ENCODE measurements at places on chromosomes 16 and 17. TPM values are rescaled to one million over a fixed set of nuclear protein-coding genes. Genes with fewer than 3 reads are reported as not detected.

DNA sequence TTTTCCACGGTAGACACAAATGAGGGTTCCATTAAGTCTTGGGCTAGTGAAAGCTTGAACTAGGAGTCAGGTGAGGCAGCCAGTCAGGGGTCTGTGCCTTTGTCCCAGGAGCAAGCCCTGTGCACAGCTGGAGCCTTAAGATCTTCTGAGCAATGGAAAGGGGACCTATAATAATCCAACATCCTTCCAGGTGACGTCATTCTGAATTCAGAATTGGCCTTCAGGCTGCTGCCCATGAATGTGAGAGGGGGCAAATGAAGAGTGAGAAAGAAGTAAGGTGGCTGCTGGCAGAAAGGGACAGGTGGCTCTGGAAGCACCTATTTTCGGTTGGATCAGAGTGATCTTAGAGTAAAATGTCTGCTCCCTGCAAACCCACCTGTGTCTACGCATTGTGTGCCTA is 488.1 kb upstream of the CDH5 start:
- DNase-seq = no peak

AGRP gene
- total RNA-seq = 0.09 TPM

- no peak for DNase-seq
Measured at GRCh38 chr17:7204336-7204735, 15.3 kb downstream of the DLG4 start.

DNA sequence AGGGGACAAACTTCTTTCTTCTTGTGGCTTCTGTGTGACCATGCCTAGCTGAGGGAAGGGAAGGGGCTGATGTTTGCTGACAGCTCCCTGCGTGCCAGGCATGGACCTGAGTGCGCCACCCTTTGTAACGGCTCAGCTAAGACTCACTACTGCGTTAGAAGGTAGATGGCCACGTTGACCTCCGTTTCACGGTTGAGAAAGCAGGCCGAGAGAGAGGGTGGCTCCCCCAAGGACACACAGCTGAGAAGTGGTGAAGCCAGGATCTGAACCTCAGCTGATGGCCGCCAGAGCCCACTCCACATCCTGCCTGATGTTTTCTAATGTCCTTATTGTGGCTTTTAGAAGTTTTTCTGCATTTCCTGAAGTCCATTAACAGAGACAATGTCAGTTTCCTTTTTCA is 45.1 kb downstream of the RGS9 start:
- DNase-seq = no peak

DNA sequence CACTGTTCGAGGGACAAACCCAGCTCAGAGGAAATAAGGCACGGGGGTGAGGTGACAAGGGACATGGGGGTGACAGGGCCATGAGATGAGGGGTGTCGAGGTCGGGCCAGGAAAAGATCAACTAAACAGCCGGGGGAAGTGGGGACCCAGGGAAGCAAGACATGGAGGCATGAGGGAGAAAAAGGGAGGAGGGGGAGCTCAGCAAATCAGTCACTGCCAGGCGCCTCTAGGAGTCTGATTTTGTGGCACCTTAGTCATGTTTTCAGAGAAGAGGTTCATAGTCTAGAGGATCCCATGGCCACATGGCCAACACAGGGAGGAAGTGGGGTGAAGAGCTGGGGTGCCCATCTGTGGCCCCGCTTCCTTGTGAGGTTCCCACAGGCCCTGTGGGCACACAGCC is 814.5 kb downstream of the KCNJ18 start:
- no peak for DNase-seq

LGALS9B gene
- 0.05 TPM for total RNA-seq

PRMT7 gene
- 57.9 TPM for total RNA-seq

GRCh38 chr16:68764862-68765261 is 27.8 kb downstream of the CDH1 start:
- peak; percentile 63 for DNase-seq

DNA sequence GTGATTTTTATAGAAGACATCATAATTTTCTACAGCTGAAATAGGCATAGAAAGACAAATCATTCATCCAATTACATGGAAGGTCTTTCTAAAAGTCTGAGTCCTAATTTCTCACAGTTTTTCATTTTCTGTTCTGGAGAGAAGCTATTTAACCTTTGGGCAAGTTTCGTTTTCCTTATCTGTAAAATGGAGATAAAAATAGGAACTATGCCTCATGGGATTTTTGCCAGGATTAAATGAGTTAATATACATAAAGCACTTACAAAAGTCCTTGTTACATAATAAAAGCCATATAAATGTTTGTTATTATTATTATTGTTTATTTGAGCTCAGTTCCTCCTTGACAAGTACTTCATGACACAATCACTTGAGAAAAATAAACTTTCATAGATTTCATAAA is 121.4 kb downstream of the SKAP1 start:
- no peak for DNase-seq

- no peak for DNase-seq
Measured at GRCh38 chr16:80889779-80890359, 85.5 kb upstream of the CDYL2 start.

TEX14 gene
- total RNA-seq = 0.33 TPM

- no peak for DNase-seq
Measured at GRCh38 chr16:24075931-24076716, 180.0 kb upstream of the CACNG3 start.

MPP3 gene
- 0.61 TPM for total RNA-seq

DNA sequence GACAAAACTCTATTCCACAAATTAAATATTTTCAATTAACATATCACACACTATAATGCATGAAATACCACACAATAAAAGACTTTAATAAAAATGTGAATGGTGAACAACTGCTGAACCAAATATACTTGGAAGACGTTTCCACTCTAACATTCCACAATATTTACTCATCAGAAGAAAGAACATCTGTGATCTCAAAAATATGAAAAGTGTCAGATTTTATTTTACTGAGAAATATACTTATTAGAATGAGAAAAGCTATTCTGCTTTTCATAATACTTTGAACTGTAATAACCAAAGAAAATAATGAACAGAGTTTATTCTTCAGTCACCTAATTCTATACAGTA is 181.8 kb upstream of the AXIN2 start:
- no peak for DNase-seq

TP53TG3F gene
- total RNA-seq = not detected

NPIPA3 gene
- total RNA-seq = 0.09 TPM

GRCh38 chr17:75570034-75570676 is 17.4 kb upstream of the MYO15B start:
- DNase-seq = no peak

- no peak for DNase-seq
Measured at GRCh38 chr17:55584055-55584685, 72.9 kb upstream of the SMIM36 start.

LRRC46 gene
- total RNA-seq = 0.19 TPM

DNA sequence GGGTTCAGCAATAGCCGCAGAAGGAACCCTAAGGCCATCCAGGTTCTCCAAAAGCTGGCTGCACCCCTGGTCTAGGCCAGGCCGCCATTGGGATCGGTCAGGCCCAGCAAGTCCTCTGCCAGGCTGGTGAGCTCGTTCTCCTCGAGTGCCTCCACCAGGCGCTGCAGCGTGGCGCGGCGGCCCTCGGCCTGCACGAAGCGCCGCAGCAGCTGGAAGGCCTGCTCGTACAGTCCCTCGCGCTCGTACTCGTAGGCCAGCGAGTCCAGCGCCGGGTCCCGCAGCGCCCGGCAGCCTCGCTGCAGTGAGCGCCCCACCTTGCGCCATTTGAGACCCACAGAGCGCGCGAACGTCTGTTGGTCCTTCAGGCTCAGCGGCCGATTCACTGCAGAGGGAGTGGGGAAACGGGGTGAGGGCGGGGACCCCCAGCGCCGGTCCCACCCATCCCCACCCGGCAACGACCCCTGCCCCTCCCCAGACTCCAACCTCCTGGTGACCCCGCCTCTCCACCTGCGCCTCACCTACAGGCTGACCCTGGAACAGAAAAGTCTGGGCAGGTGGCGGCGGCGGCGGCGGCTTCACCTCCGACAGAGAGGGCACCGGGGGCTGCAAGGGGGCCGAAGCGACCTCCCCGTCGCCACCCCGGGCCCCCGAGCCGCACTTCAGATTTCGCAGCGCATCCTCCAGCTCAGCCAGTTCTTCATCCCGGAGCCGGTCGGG is 3.9 kb upstream of the B3GNT9 start:
- DNase-seq = no peak

Data from thymus (tissue), 14 donors.